ENCODE measurements at places on chromosomes 1 and 21. TPM values are rescaled to one million over a fixed set of nuclear protein-coding genes. Genes with fewer than 3 reads are reported as not detected.

DNA sequence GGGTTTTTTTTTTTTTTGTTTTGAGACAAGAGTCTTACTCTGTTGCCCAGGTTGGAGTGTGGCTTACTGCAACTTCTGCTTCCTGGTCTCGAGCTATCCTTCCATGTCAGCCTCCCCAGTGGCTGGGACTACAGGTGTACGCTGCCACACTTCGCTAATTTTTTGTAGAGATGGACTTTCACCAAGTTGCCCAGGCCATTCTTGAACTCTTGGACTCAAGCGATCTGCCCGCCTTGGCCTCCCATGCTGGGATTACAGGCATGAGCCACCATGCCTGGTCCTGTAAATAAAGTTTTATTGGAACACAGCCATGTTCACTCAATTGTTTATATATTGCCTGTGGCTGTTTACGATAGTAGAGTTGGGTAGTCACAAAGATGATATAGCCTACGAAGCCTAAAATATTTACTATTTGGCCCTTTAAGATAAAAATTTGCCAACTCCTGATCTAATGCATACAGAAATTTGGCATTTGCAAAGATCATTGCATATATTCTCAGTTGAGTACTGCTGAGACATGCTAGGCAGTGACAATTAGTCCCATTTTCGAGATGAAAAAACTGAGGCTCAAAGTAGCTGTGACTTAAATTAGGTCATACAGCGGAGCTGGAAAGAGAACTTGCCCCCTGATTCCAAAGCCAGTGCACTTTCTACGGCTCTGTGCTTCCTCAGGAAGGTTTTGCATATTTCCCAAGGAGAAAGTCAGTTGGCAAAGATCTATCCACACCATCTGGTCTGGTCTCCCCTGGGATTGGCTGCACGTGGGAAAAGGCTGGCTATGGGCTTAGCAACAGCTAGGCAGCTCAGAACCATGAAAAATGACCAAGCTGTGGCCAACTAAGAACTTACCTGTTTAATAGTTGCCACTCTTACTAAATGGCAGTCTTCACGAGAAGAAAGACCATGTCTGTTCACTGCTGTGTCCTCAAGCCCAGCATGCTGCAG, 19.4 kb downstream of the MECR start:
- H3K27me3 ChIP-seq = no peaks in the 10 kb centered on the region
- no peaks in the 10 kb centered on the region for H3K4me1 ChIP-seq
- H3K27ac ChIP-seq = no peak overlapping the region

DNA sequence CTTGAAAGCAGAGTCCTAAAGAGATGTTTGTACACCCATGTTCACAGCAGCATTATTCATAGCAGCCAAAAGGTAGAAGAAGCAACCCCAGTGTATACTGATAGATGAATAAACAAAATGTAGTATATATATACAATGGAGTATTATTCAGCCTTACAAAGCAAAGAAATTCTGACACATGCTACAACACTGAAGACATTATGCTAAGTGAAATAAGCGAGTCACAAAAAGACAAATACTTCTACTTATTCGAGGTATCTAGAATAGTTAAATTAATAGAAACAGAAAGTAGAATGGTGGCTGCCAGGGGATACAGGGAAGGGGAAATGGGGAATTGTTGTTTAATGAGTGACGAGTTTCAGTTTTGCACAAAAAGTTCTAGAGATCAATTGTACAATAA, 23.5 kb downstream of the COP1 start:
- no peaks in the 10 kb centered on the region for H3K36me3 ChIP-seq
- H3K4me3 ChIP-seq = no peak overlapping the region
- no peak for DNase-seq
- no peaks in the 10 kb centered on the region for H3K4me1 ChIP-seq
- no peak overlapping the region for H3K27ac ChIP-seq

DNA sequence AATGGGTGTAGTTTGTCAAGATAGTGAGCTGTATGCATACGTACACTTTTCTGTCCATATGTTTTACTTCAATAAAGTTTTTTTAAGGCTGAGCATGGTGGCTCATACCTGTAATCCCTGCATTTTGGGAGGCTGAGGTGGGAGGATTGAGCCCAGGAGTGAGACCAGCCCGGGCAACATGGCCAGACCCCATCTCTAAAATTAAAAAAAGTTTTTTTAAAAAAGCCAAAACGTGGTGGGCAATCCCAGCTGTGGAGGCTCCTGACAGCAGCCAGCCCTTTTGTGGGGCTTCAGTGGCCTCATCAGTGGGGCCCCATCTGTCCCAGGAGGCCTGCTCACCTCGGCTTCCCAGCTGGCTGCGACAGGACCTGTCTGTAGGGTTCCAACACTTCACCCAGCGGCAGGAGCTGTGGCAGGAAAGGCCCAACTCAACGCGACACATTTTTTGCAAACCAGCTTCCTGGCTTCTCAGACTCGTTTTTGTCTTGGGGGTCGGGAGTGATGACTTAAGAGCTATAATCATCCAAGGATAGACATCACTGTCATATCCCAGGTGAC, 56.9 kb upstream of the LBR start:
- peaks cover 3% of the 10 kb centered on the region for H3K4me1 ChIP-seq
- H3K36me3 ChIP-seq = no peaks in the 10 kb centered on the region
- no peaks in the 10 kb centered on the region for H3K27me3 ChIP-seq
- H3K4me3 ChIP-seq = no peak overlapping the region

- H3K4me3 ChIP-seq = no peak overlapping the region
- DNase-seq = no peak
- no peak overlapping the region for H3K27ac ChIP-seq
- H3K27me3 ChIP-seq = no peaks in the 10 kb centered on the region
- peaks cover 5% of the 10 kb centered on the region for H3K4me1 ChIP-seq
- H3K36me3 ChIP-seq = no peaks in the 10 kb centered on the region
These were observed 26.5 kb downstream of the CD34 start for GRCh38 chr1:207884266-207885029.

DNA sequence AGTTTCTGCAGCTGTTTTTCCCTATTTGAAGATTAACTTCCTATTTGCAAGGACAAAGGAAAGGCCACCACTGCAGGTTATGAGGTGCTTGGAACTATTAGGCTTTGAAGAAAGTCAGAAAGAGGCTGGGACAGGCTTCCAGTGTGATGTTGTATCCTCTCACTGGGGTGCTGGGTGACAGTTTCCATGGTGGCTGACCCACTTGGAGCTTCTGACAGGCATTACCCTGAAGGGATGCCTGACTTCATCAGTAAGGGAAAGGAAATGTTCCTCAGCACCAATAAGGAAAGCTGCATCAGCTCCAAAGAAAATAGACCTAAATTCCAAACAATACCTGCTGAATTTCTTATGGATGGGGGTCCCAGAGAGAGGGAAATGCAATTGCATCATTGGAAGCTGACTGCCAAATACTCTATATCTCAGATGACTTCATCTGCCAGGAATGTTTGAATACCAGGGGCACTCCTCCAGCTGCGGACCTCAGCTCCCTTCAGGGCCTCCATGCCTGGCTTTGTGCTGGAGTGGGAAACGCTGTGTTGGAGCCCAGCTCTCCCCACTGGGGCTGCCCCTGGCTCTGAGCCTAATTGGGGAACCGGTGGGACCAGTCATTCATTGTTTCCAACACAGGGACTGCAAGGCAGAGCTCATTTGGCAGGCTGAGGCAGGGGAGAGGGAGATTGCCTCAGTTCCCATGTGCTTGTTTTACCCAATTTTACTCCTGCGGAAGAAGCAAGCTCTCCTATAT, 76.6 kb downstream of the RGL1 start:
- no peak overlapping the region for H3K4me3 ChIP-seq
- DNase-seq = peak; percentile 55
- no peaks in the 10 kb centered on the region for H3K36me3 ChIP-seq
- H3K27ac ChIP-seq = no peak overlapping the region
- H3K4me1 ChIP-seq = peaks cover 15% of the 10 kb centered on the region
- H3K27me3 ChIP-seq = no peaks in the 10 kb centered on the region

GRCh38 chr1:115890580-115890979, 49.7 kb upstream of the NHLH2 start:
- H3K4me1 ChIP-seq = no peaks in the 10 kb centered on the region
- no peaks in the 10 kb centered on the region for H3K36me3 ChIP-seq
- no peak overlapping the region for H3K4me3 ChIP-seq
- no peak for DNase-seq
- H3K27me3 ChIP-seq = no peaks in the 10 kb centered on the region

DNA sequence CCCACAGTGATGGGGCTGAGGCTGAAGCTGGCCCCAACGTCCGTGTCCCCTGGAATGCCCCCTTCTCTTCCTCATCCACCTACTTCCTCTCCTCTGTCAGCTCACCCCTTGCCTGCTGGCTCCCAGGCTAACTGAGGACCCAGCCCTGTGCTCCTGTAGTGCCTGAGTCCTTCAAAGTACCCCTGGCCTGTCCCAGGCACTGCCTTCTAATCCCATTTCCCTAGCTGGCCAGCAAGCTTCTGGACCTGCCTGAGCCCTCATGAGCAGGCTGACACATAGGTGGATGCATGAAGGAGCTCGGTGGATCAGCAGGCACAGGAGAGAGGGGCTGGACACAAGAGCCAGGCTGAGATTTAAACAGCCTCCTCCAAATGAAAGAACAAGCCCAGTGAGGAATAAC, 650.8 kb downstream of the NPHP4 start:
- no peaks in the 10 kb centered on the region for H3K4me1 ChIP-seq
- no peaks in the 10 kb centered on the region for H3K27me3 ChIP-seq
- H3K4me3 ChIP-seq = no peak overlapping the region
- no peak overlapping the region for H3K27ac ChIP-seq
- H3K36me3 ChIP-seq = no peaks in the 10 kb centered on the region

GRCh38 chr1:67753776-67754525, 69.0 kb downstream of the GADD45A start:
- H3K36me3 ChIP-seq = no peaks in the 10 kb centered on the region
- H3K27me3 ChIP-seq = no peaks in the 10 kb centered on the region
- no peak overlapping the region for H3K4me3 ChIP-seq
- no peak overlapping the region for H3K27ac ChIP-seq
- DNase-seq = no peak
- H3K4me1 ChIP-seq = peaks cover 11% of the 10 kb centered on the region

DNA sequence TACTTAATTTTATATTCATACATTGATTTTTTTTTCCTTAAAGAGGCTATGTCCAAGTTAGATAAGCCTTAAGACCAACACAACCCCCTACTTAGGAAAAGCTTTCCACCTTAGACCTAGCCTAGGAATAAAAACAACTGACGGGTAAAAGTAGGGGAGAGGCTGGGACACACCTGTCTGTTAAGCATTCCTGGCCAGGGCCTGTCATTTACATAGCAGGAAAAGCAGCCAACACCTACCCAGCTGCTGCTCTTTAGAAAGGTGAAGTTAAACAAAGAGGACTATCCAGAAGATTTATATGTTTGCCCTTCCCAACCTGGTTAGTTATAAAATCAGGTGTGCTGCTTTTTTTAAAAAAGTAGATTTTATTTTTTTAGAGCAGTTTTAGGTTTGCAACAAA, 29.1 kb upstream of the SAMD13 start:
- no peaks in the 10 kb centered on the region for H3K27me3 ChIP-seq
- H3K36me3 ChIP-seq = no peaks in the 10 kb centered on the region
- no peak for DNase-seq
- no peak overlapping the region for H3K27ac ChIP-seq

GRCh38 chr1:41954533-41954944, 35.8 kb upstream of the HIVEP3 start:
- H3K27ac ChIP-seq = no peak overlapping the region
- peaks cover 2% of the 10 kb centered on the region for H3K4me1 ChIP-seq
- H3K4me3 ChIP-seq = no peak overlapping the region
- H3K36me3 ChIP-seq = no peaks in the 10 kb centered on the region
- no peak for DNase-seq

DNA sequence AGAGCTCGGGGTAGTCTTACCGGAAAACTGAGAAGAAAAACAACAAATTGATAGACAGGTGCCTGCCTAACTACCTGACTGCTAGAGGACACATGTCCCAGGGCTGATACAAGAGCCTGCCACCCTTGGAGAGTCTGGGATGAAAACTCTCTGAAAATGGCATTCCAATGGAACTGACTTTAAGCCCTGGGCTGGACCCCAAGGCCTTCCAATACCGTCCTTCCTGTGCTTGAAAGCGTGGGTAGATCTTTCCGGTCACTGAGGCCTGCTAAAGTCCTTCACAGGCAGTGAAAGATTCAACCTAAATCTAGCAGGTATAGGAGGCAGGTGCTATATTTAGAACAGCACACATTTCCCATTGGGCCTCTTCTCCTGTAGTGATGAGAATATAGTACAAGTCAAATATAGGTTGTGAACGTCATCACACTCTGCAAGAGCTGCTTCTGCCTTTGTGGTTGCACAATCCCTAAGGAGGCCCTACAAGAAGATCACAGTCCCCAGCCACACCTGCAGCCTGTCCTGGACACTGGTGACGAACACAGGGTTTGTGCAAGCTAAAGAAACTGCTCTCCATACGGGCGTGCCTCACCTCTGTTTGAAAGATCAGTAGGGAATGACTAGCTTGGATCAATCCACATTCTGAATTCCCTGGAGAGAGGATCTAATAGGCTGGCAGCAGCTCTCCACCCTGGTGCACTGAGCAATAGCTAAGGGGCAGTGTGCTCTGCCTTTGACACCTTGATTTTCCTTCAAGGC, 876 bp upstream of the CHML start:
- H3K27me3 ChIP-seq = no peaks in the 10 kb centered on the region
- DNase-seq = peak; percentile 22
- no peaks in the 10 kb centered on the region for H3K36me3 ChIP-seq
- no peak overlapping the region for H3K27ac ChIP-seq

OR2L3 gene
- not detected for total RNA-seq

TOR1AIP1 gene
- 55.4 TPM for total RNA-seq

Measured in ovary (tissue), 10 donors.